Stimulated activated naive CD8-positive, alpha-beta T cell treated with anti-CD3 and anti-CD28 coated beads, Interleukin-15, Interleukin-2, amounts not matched to agents 100 U/mL and 50 U/mL, for 24 hours (primary cell): ENCODE measurements at places on chromosomes 11 and 22.

GRCh38 chr11:44747316-44747715, 20.6 kb downstream of the TSPAN18 start:
- no peak for DNase-seq

- peak; percentile 46 for DNase-seq
These were observed 72.1 kb upstream of the CD44 start for GRCh38 chr11:35066783-35067423.

DNA sequence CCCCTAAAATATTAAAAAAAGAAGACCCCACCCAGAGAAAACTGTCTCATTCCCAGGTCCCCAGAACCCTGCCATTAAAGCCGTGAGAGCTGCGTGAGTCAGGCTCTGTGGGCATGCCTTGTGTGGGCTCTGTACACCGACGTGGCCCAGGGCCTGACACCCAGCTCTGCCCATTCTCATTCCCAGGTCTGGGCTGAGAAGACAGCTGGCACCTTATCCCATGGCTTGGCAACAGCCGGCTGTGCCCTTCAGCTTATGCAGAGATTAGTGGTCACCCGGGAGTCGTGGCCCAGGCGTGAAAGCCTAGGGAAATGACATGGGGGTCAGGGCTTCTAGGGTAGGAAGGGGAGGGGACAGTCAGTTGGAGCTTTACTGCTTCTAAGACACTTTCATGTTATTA, 31.9 kb downstream of the OTOG start:
- DNase-seq = no peak

DNA sequence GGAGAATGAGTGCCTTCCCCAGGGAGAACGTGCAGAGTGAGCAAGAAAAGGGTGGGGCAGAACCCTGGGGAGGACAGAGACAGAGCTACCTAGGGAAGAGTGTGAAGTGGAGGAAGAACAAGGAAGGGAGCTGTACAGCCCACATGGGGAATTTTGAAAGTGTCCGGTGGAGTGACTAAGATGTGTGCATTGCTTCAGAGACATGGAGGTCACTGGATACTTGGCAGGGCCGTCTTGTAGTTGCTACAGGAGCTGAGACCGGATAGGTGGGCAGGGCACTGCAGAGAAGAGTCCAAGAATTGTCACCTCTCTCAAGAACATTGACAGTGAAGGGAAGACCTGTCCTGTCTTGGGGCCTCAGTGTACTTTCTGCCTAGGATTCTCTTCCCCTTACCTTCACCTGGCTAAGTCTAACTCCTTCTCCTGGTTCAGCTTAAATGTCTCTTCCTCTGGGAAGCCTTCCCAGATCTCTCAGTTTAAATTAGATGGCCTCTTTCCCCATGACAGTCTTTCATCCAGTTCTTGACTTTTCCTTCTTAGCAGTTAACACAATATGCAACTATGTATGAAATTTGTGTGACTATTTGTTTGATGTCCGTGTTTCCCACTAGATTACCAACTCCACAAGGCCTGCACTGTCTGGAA, 9.2 kb upstream of the P2RY6 start:
- DNase-seq = no peak

GRCh38 chr22:21791635-21792625, 56.3 kb upstream of the YPEL1 start:
- peak; percentile 51 for DNase-seq

DNA sequence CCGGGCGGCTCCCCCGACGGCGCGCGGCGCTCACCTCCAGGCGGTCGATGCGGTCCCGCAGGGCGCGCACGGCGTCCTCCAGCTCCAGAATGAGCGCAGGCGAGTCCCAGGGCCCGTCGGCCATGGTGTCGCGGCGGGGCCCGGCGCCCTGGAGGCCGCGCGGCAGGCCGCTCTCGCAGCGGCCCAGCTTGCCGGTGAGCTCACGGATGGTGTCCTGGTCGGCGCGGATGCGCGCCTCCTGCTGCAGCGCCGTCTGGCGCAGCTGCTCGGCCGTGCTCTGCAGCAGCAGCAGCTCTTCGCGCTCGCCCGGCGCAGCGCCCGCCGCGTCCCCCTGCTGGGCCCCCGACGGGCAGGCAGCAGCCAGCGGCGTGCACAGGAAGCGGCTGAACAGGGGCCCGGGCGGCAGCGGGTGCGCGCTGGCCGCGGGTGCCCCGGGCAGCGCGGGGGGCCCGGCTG, 599 bp downstream of the NPTXR start:
- peak; percentile 59 for DNase-seq

- DNase-seq = peak; percentile 50
These were observed 30.5 kb upstream of the FNBP4 start for GRCh38 chr11:47797633-47798032.

DNA sequence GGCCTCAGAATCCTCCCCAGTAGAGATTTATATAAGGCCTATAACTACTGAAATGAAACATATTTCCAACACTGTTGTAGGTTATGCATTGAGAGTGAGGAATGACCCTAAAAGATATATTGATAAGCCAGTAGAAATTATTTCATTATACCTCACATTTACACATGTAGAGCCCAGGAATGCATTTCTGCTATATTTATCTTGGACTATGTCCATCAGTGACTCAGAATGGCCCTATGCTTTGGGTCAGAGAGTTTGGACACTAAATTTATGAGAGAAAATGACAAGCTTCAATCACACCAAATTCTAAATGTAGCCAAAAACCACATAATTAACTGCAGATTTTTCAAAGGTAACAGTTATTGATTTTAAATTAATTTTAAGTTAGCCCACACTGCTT, 761.9 kb downstream of the DLG2 start:
- DNase-seq = no peak

DNA sequence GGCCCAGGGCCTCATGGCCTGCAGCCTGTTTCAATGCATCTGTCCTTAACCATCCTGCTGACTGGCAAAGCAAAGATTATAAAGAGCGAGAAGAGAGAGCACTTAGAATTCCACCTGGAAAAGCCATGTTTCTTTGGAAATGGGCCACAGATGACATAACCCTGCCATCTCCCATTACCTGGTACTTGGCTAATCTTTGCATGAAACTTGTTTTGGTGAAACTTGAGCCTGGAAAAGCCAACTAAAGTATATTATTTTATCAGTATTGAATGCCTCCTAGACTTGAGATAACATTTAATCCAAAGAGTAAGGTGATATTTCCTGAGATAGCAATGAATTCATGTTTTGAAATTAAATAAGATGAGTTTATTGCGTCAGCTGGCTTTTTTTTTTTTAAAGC, 72.6 kb downstream of the NAV2 start:
- no peak for DNase-seq

DNA sequence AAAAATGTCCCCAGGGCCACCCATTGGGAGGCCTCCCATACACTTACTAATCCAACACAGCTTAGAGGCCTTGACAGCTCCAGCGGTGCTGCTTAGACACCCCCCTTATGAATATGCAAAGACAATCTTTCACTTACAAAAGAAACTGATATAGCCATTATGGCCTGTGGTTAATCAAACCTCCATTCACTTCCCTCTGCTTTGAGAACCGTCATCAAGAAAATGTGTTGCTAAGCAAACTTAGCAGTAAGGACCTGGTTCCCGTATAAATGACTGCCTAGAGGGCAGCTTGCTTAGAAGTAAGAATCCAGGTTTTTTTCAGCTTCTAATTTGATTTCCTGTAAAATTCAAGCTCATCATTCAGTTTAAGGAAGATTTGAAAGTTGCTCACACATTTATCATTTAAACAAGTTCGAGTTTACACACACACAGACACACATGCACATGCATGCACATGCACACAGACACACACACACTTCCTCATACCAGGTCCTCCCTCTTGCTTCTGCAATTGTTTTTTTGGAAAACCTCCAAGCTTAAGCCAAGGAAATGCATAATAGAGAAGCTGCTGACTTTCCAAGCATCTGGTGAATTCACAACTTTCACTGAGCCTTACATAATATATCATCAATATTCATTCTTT, 137.7 kb upstream of the BLID start:
- no peak for DNase-seq

GRCh38 chr11:109994907-109995306, 98.3 kb upstream of the ZC3H12C start:
- DNase-seq = no peak

DNA sequence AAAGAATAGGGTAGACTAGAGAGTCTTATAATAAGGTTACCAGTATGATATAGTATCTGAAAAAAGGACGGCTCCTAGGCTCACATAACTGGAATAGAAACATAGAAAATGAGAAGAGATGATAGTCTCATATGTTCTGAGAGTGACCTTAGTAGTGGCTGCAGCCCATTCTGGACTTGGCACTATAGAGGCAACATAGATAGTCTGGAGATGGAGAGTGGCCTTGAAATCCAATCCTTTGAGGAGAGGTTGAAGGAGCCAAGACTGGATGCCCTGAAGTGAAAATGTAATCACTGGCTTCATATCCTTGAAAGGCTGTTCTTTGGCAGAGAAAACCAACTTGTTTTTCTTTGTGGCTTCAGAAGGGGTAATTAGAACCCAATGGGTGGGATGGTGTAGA, 81.1 kb downstream of the STIM1 start:
- no peak for DNase-seq

DNA sequence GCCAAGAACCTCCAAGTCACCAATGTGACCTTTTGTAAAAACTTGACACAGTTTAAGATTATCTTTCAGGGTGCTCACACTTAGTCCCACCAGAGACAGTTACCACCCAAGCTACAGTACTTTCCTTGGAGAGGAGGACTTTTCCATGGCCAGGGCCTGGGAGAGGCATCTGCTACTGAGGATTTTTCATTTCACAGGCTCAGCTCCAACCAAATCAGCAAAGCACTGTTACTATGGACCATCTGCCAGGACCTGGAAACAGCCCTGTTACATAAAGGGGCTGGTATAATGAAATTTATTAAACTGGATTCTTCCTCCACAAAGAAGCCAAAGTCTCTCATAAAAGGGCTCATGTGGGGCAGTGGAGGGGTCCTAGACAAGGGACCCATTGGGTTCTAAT, 38.6 kb downstream of the SERGEF start:
- DNase-seq = no peak

GRCh38 chr11:130089674-130090073, 20.0 kb downstream of the APLP2 start:
- DNase-seq = no peak

GRCh38 chr11:57087991-57088390, 93.8 kb upstream of the LRRC55 start:
- DNase-seq = no peak

GRCh38 chr11:35458846-35459245, 39.5 kb upstream of the SLC1A2 start:
- DNase-seq = no peak

GRCh38 chr22:28103596-28103995, 184.5 kb upstream of the PITPNB start:
- DNase-seq = no peak

DNA sequence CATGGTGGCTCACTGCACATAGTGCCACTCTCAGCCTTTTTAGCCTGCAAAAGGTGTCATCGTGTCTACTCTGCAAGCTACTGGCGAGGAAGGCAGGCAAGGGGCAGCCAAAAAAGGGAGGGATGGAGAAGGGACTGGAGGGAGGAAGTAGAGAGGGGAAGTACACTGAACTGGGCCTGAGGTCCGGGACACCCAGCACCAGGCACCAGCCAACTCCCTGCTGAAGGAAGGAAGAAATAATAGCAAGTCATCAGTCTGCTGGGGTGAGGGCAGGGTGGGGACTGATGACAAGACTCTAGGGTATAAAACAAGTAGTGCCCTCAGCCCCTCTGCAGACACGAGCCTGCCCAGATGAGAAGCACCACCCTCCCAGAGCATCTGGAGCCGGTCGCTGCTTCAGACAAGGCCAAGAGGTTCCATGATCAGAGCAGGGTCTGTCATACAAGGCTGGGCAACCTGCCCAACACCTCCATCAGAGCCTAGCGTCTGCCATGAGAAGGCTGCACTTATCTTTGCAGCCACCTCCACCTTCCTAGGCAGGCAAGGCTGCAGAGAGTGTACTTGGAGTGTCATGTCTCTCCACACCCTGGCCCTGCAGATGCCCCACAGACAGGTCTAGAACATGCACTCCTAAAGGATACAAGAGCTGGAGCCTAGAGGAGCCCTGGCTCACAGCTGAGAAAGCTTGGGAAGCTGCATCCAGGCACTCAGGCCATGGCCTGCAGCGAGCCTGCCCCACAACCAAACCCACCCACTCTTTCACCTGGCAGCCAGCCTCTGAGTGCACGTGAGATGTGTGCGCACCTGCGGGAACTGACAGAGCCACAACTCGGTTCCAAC, 9.0 kb upstream of the COMT start:
- no peak for DNase-seq

GRCh38 chr11:129694966-129695365, 120.7 kb upstream of the TMEM45B start:
- DNase-seq = no peak

DNA sequence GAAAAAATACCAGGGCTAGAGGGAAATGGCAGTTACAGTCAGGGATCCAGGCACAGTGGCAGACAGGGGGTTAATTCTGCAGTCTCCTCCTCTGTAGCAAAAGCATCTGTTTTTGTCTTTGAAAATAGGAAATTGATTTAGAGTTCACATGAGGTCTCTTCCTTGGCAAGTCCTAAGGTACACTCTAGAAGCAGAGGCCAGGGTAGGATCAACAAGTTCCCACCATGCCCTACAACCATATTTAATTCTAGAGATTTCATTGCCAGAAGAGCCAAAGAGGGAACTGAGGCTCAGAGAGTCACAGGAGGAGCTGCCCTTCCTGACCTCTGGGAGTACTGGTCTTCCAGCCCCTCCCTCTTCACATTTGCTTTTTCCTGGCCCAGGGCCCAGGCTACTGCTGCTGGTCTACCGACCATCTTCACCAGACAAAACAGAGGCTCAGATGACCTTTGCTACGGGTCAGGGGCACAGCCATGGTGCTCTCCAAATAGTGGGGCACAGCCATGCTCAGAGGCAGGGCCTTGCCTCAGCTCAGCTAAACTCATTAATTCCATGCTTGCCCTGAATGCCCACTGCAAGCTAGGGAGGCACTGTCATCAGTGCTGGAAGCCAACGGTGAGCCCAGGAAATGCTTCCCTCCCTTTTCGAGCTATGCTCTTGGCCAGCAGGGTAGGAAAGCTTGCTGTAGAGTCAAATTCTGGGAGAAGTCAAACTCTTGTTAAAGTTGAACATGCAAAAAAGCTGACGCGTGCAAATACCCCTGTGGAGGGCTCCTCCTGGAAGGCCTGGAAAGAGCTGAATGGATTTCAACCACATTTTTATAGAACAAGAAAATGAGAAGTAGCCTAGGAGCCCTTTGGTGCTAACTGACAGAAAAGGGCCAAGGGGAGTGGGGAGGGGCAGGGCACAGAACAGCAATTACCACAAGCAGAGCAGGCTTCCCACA, 11.7 kb upstream of the CHRM4 start:
- no peak for DNase-seq

- no peak for DNase-seq
These were observed 13.7 kb downstream of the ARHGEF17 start for GRCh38 chr11:73321604-73322381.

GRCh38 chr11:65958774-65959420, 2.6 kb upstream of the SART1 start:
- DNase-seq = no peak

DNA sequence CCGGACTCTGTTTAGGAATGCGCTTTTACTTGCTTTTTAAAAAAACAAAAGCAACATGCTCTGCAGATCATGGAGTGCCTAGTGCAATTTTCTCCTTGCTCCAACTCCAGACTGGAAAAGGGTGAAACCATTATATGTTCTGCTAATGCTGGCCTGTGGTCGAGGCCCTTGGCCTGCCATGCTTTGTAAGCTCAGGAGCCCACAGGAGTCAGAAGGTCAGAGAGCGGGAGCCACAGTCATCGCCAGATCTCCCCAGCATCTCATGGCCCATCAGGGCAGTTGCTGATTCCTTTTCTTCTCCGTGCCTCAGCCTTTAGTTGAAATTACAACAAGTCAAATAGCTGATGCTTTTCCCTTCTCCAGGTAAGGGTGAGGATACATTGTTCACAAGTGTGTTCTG, 80.3 kb downstream of the DDIAS start:
- no peak for DNase-seq
